ENCODE measurements at places on chromosomes 3 and 15. TPM values are rescaled to one million over a fixed set of nuclear protein-coding genes. Genes with fewer than 3 reads are reported as not detected.
A peak's percentile ranks its signal among the peaks of the same experiment; 100 is the strongest.

DNA sequence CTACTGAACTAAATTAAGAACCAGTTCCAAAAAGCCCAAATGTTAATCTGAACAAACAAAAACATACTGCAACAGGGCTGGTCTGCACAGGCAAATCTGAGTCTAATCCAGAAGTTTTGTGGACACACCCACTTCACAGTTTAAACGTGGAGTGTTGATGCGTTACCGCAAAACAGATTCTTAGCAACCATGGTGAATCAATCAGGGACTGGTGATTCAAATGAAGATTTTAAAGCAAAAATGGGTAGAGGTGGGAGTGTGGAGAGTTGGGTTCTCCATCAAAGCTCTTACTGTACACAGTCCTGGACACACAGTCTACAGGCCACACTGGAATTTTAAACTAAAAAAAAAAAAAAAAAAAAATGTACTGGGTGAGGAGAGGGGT is 5.2 kb downstream of the ANXA2 start:
- peaks cover 68% of the 10 kb centered on the region for H3K36me3 ChIP-seq
- H3K27me3 ChIP-seq, result no peaks in the 10 kb centered on the region
- no peak overlapping the region for H3K4me3 ChIP-seq
- peak; percentile 60 for DNase-seq

- H3K4me1 ChIP-seq, result peaks cover 5% of the 10 kb centered on the region
- H3K27ac ChIP-seq, result no peak overlapping the region
- peaks cover 8% of the 10 kb centered on the region for H3K36me3 ChIP-seq
- no peak for DNase-seq
Observed at GRCh38 chr3:111197485-111197884, 125.9 kb downstream of the NECTIN3 start.

GRCh38 chr15:64045774-64046420 is 388 bp downstream of the DAPK2 start:
- no peak for DNase-seq
- H3K27ac ChIP-seq, result no peak overlapping the region
- peaks cover 11% of the 10 kb centered on the region for H3K27me3 ChIP-seq
- peak overlapping the region; percentile 51 for H3K4me3 ChIP-seq
- no peaks in the 10 kb centered on the region for H3K36me3 ChIP-seq
- H3K4me1 ChIP-seq, result peaks cover 6% of the 10 kb centered on the region

- H3K27me3 ChIP-seq, result peaks cover 4% of the 10 kb centered on the region
- no peak overlapping the region for H3K27ac ChIP-seq
- no peaks in the 10 kb centered on the region for H3K36me3 ChIP-seq
- H3K4me3 ChIP-seq, result no peak overlapping the region
Observed at GRCh38 chr3:12427551-12427950, 56.7 kb upstream of the TSEN2 start.

GRCh38 chr15:29566914-29567313 is 255.4 kb downstream of the TJP1 start:
- peaks cover 4% of the 10 kb centered on the region for H3K36me3 ChIP-seq
- no peak overlapping the region for H3K27ac ChIP-seq
- DNase-seq, result no peak
- H3K4me1 ChIP-seq, result peaks cover 6% of the 10 kb centered on the region
- no peak overlapping the region for H3K4me3 ChIP-seq

GRCh38 chr3:87828046-87828445 is 230.8 kb downstream of the CGGBP1 start:
- no peaks in the 10 kb centered on the region for H3K36me3 ChIP-seq
- H3K27me3 ChIP-seq, result no peaks in the 10 kb centered on the region
- H3K27ac ChIP-seq, result no peak overlapping the region
- no peak overlapping the region for H3K4me3 ChIP-seq

ROPN1 gene
- total RNA-seq, result not detected

CPLX3 gene
- not detected for total RNA-seq

- H3K4me3 ChIP-seq, result no peak overlapping the region
- H3K36me3 ChIP-seq, result no peaks in the 10 kb centered on the region
- no peak overlapping the region for H3K27ac ChIP-seq
Observed at GRCh38 chr3:156158656-156159295, 38.4 kb downstream of the KCNAB1 start.

GRCh38 chr3:3627114-3627513 is 172.1 kb upstream of the LRRN1 start:
- H3K27me3 ChIP-seq, result no peaks in the 10 kb centered on the region
- DNase-seq, result no peak
- H3K36me3 ChIP-seq, result no peaks in the 10 kb centered on the region
- no peak overlapping the region for H3K27ac ChIP-seq
- H3K4me3 ChIP-seq, result no peak overlapping the region

UBAP1L gene
- 3.3 TPM for total RNA-seq

BTLA gene
- total RNA-seq, result 46.3 TPM

GRCh38 chr3:54137311-54137710 is 15.0 kb downstream of the CACNA2D3 start:
- DNase-seq, result no peak
- H3K36me3 ChIP-seq, result no peaks in the 10 kb centered on the region
- H3K4me3 ChIP-seq, result no peak overlapping the region
- H3K27ac ChIP-seq, result no peak overlapping the region
- H3K27me3 ChIP-seq, result no peaks in the 10 kb centered on the region

PLCB2 gene
- total RNA-seq, result 140 TPM

COL6A5 gene
- total RNA-seq, result 0.05 TPM

- H3K36me3 ChIP-seq, result no peaks in the 10 kb centered on the region
- H3K27ac ChIP-seq, result no peak overlapping the region
- H3K4me3 ChIP-seq, result no peak overlapping the region
- no peak for DNase-seq
Observed at GRCh38 chr3:41740374-41740886, 221.5 kb downstream of the ULK4 start.

- H3K4me3 ChIP-seq, result no peak overlapping the region
- no peak overlapping the region for H3K27ac ChIP-seq
- DNase-seq, result no peak
- peaks cover 9% of the 10 kb centered on the region for H3K4me1 ChIP-seq
- no peaks in the 10 kb centered on the region for H3K27me3 ChIP-seq
- peaks cover 30% of the 10 kb centered on the region for H3K36me3 ChIP-seq
Observed at GRCh38 chr15:76951220-76951619, 19.7 kb downstream of the RCN2 start.

- peaks cover 15% of the 10 kb centered on the region for H3K27me3 ChIP-seq
- H3K4me1 ChIP-seq, result peaks cover 2% of the 10 kb centered on the region
- H3K36me3 ChIP-seq, result no peaks in the 10 kb centered on the region
- H3K4me3 ChIP-seq, result no peak overlapping the region
- H3K27ac ChIP-seq, result no peak overlapping the region
Observed at GRCh38 chr3:9715764-9716437, 12.3 kb downstream of the CPNE9 start.

- no peak overlapping the region for H3K27ac ChIP-seq
- DNase-seq, result no peak
- peaks cover 6% of the 10 kb centered on the region for H3K27me3 ChIP-seq
- no peak overlapping the region for H3K4me3 ChIP-seq
Observed at GRCh38 chr3:190032923-190033322, 87.8 kb downstream of the P3H2 start.

AMT gene
- total RNA-seq, result 5.2 TPM

CASR gene
- total RNA-seq, result 0.15 TPM

DNA sequence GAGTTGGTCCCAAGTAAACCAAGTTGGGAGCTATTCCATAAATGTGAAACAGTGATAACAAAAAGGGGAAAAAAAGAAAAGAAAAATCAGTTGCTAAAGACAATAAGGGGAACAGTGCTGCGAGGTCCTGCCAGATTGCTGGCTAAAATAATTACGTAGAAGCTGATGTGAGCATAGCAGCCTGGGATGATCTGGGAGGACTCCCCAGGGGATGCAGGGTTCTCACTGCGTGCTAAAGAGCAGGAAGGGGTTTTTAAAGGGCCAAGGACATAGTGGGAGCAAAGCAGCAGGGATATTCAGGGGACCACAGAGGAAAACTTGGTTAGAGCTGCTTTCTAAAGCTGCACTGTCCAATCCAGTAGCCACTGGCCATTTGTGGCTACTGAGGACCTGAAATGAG is 133.0 kb upstream of the UMPS start:
- no peak overlapping the region for H3K4me3 ChIP-seq
- DNase-seq, result no peak
- peaks cover 6% of the 10 kb centered on the region for H3K27me3 ChIP-seq
- no peak overlapping the region for H3K27ac ChIP-seq

DNA sequence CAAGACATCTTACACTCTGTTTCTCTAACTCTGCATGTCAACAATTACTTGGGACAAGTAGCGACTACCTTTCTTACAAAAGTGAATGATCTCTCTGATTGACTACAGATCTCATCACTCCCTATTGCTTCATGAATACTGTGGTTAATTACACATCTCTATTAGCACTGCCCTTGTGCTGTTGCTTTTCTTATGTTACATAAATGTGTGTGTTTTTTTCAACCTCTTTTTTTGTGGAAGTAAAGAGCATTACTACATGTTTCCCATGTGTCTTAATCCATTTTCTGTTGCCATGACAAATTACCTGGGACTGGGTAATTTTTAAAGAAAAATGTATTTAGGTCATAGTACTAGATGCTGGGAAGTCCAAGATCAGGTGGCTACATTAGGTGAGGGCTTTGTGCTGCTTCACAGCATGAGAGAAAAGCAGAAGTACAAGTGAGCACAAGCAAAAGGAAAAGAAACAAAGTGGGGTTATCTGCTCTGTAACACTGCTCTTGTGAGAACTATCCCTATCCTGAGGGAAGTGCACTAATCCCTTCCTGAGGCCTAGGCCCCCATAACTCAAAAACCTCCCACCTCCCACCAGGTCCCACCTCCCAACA is 298.2 kb upstream of the SATB1 start:
- peak overlapping the region; percentile 86 for H3K27ac ChIP-seq
- no peak for DNase-seq
- no peak overlapping the region for H3K4me3 ChIP-seq
- H3K27me3 ChIP-seq, result no peaks in the 10 kb centered on the region
- H3K36me3 ChIP-seq, result peaks cover 36% of the 10 kb centered on the region

- no peaks in the 10 kb centered on the region for H3K36me3 ChIP-seq
- H3K4me1 ChIP-seq, result no peaks in the 10 kb centered on the region
- H3K27ac ChIP-seq, result no peak overlapping the region
- peaks cover 24% of the 10 kb centered on the region for H3K27me3 ChIP-seq
- H3K4me3 ChIP-seq, result no peak overlapping the region
Observed at GRCh38 chr15:70401709-70402108, 304.0 kb upstream of the TLE3 start.

TAGLN3 gene
- not detected for total RNA-seq

GRCh38 chr15:70569091-70569713 is 194.2 kb downstream of the UACA start:
- no peak for DNase-seq
- no peak overlapping the region for H3K27ac ChIP-seq
- no peaks in the 10 kb centered on the region for H3K36me3 ChIP-seq
- H3K27me3 ChIP-seq, result peaks cover 5% of the 10 kb centered on the region
- H3K4me1 ChIP-seq, result peaks cover 3% of the 10 kb centered on the region

ULK4 gene
- total RNA-seq, result 14.1 TPM

- H3K4me3 ChIP-seq, result no peak overlapping the region
- H3K36me3 ChIP-seq, result peaks cover 6% of the 10 kb centered on the region
- peaks cover 11% of the 10 kb centered on the region for H3K4me1 ChIP-seq
Observed at GRCh38 chr15:34439878-34440277, 2.3 kb upstream of the GOLGA8A start.

BDH1 gene
- total RNA-seq, result 54.2 TPM

- H3K36me3 ChIP-seq, result peaks cover 78% of the 10 kb centered on the region
- no peak for DNase-seq
Observed at GRCh38 chr15:43854801-43855200, 28.0 kb downstream of the WDR76 start.

- H3K27ac ChIP-seq, result peak overlapping the region; percentile 90
- H3K36me3 ChIP-seq, result peaks cover 10% of the 10 kb centered on the region
- peaks cover 45% of the 10 kb centered on the region for H3K4me1 ChIP-seq
Observed at GRCh38 chr3:143973259-143974021, 1.8 kb downstream of the DIPK2A start.

- H3K4me3 ChIP-seq, result no peak overlapping the region
- H3K4me1 ChIP-seq, result peaks cover 2% of the 10 kb centered on the region
Observed at GRCh38 chr15:70810916-70811578, 42.9 kb downstream of the LARP6 start.

GRCh38 chr3:150410311-150411105 is 2.4 kb downstream of the TSC22D2 start:
- peaks cover 3% of the 10 kb centered on the region for H3K27me3 ChIP-seq
- DNase-seq, result peak; percentile 52
- peak overlapping the region; percentile 77 for H3K27ac ChIP-seq
- H3K4me1 ChIP-seq, result peaks cover 49% of the 10 kb centered on the region
